Umbilical cord (tissue), 2 donors: ENCODE measurements at places on chromosomes 12 and 14.

DNA sequence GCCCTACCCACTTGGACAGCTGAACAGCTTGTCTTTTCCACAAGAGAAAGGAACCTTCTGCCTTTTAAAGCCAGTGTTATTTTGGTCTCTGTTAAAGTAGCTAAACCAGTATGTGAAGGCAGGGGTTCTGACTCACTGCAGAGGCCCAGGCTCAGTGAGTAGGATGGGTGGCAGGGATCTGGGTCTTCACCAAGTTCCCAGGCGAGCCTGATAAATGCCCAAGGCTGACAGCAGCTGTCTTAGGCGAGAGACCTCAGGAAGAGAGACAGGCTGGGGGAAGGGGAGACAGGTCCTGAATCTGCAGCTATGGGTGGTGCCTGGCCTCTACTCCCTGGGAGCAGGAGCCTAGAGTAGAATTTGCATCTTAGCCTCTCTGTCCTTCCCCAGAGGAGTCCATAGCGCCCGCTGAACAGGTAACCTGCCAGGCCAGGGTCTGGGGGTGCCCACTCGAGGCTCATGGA, 18.1 kb upstream of the KIF26A start:
- peak; percentile 57 for DNase-seq

GRCh38 chr14:71338153-71338552, 430.9 kb downstream of the PCNX1 start:
- DNase-seq, result no peak

DNA sequence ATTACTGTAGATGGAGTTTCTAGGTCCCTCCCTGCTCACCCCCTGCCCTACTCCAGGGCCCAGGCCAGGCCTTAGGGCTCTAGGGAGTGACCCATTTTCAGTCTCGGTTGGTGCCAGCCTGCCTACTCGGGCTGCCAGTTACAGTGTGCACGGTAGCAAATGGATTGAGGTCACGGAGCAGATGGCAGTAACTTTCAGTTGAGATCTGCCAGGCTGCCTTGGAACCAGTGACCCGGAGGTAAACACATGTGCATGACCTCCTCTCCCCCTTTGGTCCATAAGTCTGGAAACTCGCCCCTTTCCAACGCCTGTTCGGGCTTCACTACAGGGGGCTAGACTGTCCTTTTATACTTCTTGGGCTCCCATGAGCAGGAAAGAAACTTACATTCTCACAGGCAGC, 139.7 kb upstream of the TBX3 start:
- no peak for DNase-seq

DNA sequence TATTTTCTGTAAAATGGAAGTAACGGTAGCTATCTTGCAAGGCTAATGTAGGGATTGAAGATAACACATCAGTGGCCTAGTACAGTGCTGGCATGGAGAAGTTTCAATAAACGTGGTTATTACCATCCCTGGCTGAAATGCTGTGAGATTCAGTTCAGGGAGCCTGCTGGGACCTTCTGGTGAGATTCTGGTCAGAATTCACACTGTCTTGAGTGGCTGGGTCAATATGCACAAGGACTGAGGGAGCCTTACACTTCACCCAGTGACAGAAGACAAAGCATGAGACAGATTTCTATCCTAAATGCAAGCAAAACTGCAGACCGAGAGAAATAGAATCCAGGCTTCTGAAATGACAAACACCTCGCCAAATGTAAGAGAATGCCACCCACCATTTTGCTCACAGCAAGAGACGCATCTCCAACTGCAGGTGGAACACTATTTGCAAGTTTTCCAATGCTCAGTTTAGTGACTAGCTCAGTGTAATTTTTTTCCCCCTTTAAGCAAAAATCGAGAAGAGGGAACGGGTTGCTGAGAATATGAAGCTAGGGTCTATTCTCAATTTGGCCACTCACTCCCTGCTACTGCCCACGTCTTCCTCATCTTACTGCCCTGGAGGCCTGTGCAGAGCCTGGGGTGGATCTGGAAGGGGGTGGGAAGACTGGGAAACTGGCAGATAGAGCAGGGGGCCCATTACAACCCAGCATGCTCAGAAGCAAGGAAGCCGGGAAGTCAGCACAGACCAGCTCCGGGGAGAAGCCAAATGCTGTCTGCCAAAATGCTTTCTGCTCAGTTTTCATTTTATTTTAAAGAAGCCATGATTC, 201.3 kb downstream of the TTC7B start:
- DNase-seq, result no peak

DNA sequence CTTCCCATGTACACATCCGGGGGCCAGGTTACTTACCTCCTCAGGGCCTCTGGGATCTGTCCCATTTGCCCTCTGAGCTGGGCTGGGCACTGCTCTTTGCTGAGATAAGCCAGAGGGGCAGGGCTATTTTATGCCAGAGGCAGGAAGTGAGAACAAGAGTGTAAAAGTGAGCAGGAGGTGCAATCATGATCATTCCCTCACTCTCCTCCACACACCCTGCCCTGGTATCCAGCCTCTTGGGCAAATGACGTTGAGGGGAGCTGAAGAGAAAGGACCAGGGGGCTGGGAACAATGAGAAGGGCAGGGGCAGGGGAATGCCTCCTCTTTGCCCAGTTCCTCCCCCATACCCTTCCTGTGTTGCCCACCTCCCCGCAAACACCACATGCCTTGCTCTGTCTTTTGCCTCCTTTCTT, 4.2 kb downstream of the LPAR5 start:
- DNase-seq, result no peak

GRCh38 chr12:127237151-127237550, 1029.8 kb upstream of the TMEM132C start:
- no peak for DNase-seq

- DNase-seq, result no peak
These were observed 175.1 kb upstream of the SLC38A2 start for GRCh38 chr12:46547421-46548354.

DNA sequence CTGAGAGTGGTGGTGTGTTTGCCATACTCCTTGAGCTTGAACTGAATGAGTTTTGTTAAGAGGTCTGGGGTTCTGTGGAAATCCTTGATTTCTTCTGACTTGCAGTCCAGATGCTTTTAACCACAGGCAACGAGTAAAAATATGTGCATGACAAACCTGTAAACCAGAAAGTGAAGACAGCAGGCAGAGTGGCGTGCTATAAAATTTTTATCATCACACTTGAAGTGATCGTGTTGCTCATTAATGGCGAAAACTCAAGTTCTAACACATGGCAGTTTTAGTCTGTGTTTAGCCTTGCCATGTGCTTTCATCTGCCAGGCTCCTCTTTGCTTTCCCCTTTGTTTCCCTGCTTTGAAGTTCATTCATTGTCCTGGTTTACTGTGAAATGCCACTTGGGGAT, 28.0 kb downstream of the TXNRD1 start:
- DNase-seq, result no peak

GRCh38 chr14:81311141-81311540, 89.0 kb downstream of the STON2 start:
- peak; percentile 61 for DNase-seq

DNA sequence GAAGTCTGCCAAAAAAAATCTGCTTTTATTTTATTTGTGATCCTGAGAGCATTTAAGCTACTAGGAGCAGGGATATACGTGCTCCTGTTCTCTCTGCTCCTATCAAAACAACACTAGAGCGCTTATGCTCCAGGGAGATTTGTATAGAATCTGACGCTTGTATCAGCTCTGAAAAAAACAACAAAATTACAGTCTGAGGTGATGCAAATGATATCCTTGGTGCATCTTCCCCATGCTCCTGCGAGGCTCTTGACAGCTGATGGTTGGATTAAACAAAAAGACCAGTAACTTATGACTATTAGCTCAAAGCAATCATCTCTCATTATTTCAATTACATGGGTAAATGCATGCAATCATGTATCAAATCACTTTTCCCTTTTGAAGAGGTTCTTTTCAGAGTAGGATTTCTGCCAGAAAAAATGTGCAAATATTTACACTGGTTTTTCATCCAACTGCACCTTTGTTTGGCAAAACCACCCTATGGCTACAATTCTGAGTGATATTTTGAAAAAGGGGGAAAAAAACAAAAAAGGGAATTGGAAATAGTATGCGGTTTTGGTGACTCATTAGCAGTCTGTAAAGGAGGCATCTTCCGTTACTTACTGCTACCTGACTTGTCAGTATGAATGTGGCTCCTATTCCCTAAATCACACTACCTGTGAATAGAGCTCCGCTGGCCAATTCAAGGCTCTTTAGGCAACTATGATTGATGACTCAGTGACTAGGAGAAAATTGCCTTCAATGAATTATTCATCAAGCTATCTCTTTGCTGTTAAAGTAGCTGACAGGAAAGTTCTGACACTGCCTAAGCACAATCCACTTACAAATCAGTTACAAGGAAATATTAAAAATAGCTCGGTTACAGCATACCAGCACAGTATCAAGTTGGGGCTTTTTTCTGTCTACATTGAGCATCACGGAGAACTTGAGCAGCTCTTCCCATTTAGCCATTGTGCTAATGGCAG, 450.0 kb downstream of the FOXG1 start:
- no peak for DNase-seq

DNA sequence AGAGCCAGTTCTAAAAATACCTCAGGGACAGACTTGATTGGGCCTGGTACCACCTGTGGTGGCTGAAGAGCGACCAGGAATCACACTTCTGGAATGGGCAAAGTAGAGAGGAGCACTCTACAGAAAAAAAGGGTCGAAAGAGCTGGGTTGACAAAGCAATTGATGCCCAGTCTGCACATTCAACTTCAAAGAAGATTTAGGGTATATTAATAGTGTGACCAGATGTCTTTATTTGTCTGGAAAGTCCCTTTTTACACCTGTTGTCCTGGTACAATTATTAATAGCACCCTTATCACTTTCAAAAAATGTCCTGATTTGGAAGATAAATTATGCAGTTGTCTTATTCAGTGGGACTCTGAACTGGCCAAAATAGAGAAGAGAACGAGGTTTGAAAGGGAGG, 137.5 kb downstream of the DYRK2 start:
- no peak for DNase-seq

- no peak for DNase-seq
These were observed 9.6 kb upstream of the TAMALIN start for GRCh38 chr12:51997136-51997535.

DNA sequence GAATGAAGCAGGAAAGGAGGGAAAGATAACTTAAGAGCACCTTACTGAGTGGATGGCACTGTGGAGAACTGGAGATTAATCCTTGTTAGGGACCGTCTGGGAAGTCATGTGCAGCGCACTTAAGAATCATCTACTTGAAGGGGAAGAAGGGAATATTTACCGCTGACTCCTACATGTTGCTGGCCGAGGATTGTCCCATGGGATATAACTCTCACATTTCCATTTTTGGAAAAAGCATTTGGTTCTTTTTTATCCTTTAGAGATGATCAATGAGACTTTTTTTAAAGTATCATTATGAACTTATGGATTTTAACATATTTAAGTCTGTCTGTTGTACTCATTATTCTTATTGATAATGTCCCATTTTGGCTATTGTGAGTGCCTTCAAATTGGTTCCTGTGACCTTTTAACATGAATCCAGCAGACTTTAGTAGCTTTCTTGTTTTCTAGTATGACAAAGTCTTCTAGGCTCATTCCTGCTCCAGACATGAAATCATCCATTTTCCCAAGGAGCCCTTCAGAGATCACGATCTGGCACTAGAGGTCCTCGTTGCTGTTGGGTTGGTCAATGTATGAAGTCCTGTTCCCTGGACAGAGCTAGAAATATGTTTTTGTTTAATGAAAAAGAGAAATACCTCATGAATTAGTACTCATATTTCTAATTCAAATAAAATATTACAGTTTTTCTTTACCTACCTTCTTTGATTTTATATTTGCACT, 20.2 kb upstream of the FAM234B start:
- no peak for DNase-seq

- DNase-seq, result no peak
These were observed 12.9 kb upstream of the KRT73 start for GRCh38 chr12:52631264-52631663.

GRCh38 chr14:21072031-21072473, 1.9 kb downstream of the ARHGEF40 start:
- DNase-seq, result peak; percentile 71

DNA sequence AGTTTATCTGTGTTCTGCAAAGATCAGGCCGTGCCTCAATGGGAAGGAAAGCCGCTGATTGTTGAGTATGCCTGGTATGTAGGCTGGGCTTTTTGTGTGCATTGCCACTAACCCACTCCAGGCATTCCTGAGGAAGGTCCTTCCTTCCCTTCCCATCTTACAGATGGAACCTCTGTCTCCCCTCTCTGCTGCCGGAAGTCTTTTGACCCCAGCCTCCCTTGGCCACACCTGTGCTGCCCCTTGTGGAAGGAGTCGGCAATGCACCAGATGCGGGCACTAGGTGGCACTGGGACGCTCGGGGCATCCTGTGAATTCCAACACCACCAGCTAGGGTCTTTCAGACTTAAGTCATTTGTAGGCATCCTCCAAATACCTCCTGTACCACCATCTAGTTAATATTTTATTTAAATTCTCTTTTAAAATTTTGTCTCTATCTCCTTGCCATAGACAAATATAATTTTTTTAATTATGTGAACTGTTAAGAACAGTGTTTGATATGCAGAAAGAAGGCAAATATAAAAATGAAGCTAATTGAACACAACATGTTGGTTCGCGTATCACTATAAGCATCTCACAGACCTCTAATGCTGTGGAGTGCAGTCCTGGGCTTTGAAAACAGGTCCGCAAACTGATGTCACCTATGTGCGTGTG, 99.6 kb downstream of the RIN3 start:
- DNase-seq, result peak; percentile 26

DNA sequence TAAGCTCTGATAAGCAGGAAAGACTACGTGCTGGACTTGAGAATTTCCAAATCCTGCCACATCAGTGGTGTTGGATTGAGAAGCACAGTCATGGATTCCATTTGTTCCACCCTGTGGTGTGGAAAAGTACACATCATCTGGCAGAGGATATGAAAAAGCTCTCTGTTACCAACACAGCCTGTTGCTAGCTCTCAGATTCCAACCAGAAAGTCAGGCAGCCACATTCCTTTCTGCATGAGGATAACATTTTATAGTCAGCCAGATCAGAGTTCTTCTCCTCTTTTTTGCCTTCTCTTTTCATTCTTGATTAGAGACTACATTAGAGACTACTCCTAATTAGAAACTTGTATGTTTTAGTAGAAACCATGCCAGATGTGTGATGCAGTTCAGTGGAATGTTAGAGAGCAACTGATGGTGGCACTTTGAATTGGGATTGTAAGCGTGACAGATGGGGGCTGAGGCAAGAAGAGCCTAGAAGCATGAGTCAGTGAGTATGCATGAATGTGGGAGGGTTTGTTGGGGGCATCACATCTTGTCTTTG, 61.2 kb upstream of the STXBP6 start:
- peak; percentile 99 for DNase-seq

GRCh38 chr12:78271546-78271945, 440.9 kb downstream of the NAV3 start:
- no peak for DNase-seq

DNA sequence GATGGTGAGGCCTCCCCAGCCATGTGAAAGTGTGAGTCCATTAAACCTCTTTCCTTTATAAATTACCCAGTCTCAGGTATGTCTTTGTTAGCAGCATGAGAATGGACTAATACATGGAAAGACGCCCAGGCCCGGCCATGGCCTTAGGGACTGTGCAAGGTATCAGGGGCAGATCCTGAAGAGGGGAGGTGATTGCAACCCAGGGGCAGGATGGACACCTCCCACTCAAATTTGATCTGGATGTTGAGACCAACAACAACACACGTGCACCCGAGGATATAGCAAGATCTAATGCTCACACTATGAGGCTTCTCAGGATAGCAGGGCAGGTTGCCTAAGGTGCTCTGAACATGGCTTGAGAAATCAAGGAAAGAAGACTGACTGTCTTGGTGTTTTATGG, 13.5 kb upstream of the SERPINA4 start:
- DNase-seq, result no peak

- no peak for DNase-seq
These were observed 3.5 kb downstream of the DAZAP2 start for GRCh38 chr12:51242120-51242519.

GRCh38 chr14:24113801-24114531, 611 bp upstream of the DCAF11 start:
- peak; percentile 95 for DNase-seq
